ENCODE measurements at places on chromosomes 11 and 22.

GRCh38 chr22:24231706-24232105 lies 13.2 kb downstream of the GGT5 start:
- no peaks in the 10 kb centered on the region for H3K36me3 ChIP-seq
- DNase-seq: no peak
- no peak overlapping the region for H3K4me3 ChIP-seq
- H3K27ac ChIP-seq: no peak overlapping the region

- DNase-seq: no peak
- no peaks in the 10 kb centered on the region for H3K27me3 ChIP-seq
- no peaks in the 10 kb centered on the region for H3K36me3 ChIP-seq
Measured at GRCh38 chr11:36931139-36931538, 333.1 kb upstream of the RAG2 start.

DNA sequence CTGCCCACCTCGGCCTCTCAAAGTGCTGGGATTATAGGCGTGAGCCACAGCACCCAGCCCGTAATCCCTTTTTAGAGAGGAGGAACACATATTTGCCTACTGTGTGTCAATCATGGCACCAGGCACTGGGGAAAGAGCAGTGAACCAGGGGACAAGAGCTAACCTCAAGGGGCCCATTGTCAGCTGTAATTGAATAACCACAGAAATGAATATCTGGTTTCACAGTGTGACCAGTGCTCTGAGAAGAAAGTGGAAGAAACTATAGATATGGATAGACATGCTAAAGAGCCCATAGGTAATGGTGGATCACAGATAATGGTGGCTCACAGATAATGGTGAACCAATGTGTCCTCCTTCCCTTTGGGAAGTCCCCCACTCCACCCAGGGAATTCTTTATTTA lies 8.6 kb upstream of the KCTD14 start:
- no peak overlapping the region for H3K4me3 ChIP-seq
- no peaks in the 10 kb centered on the region for H3K36me3 ChIP-seq
- DNase-seq: no peak
- H3K4me1 ChIP-seq: peaks cover 2% of the 10 kb centered on the region
- H3K27me3 ChIP-seq: no peaks in the 10 kb centered on the region

DNA sequence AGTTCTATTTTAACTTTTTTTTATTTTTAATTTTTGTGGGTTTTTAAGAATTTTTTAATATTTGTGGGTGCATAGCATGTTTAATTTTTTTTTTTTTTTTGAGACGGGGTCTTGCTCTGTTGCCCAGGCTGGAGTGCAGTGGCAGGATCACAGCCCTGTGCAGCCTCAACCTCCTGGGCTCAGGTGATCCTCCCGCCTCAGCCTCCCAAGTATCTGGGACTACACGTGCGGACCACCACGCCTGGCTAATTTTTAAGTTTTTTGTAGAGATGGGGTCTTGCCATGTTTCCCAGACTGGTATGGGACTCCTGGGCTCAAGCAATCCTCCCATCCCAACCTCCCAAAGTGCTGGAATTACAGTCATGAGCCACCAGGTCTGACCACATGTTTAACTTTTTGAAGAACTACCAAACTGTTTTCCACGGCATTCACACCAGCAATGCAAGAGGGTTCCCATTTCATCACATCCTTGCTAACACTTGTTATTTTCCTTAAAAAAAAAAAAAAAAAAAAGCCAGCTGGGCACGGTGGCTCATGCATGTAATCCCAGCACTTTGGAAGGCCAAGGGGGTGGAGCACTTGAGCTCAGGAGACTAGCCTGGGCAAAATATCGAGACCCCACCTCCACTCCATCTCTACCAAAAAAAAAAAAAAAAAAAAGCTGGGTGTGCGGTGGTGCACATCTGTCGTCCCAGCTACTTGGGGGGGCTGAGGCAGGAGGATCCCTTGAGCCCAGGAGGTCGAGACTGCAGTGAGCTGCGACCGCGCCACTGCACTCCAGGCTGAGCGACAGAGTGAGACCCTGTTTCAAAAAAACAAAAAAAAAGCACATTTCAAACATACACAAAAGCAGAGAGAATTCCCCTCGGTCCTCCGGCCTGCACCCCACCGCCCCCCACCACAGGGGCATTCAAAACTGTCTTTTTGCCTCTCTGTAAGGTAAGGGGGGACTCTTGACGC lies 16.7 kb upstream of the TXNRD2 start:
- H3K27ac ChIP-seq: peak overlapping the region; percentile 35
- peak overlapping the region; percentile 64 for H3K4me3 ChIP-seq
- no peak for DNase-seq
- H3K4me1 ChIP-seq: peaks cover 11% of the 10 kb centered on the region
- H3K36me3 ChIP-seq: peaks cover 4% of the 10 kb centered on the region
- no peaks in the 10 kb centered on the region for H3K27me3 ChIP-seq

DNA sequence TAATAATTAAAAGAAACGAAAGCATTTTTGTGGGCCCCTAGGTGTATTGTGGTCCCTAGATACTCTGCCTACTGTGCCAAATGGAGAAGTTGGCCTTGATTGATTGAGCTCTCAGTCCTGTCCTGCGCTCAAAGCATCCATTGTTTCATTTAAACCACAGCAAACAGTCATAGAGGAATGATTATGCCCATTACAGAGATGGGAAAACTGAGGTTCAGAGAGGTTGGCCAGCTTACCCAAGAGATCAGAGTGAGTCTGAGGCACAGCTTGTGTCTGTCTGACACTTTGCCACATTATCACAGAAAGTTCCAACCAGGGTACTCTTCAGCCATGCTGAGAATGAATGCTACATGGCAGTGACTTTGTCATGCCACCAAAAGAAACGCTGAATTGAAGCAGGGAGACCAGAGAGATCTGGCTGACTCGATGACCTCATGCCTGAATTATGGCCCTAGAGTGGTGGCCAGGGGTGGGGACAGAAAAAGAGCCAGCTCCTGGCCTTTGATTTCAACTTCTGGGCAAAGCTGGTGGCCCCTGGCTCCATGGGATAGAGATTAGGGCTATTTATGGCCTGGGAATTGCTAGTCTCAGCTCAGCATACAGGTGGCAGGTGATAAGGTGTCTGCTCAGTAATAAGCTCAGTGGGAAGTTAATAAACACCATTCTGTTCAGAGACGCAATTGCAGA lies 180.5 kb downstream of the MIAT start:
- no peaks in the 10 kb centered on the region for H3K27me3 ChIP-seq
- H3K27ac ChIP-seq: no peak overlapping the region
- no peaks in the 10 kb centered on the region for H3K36me3 ChIP-seq
- DNase-seq: no peak

DNA sequence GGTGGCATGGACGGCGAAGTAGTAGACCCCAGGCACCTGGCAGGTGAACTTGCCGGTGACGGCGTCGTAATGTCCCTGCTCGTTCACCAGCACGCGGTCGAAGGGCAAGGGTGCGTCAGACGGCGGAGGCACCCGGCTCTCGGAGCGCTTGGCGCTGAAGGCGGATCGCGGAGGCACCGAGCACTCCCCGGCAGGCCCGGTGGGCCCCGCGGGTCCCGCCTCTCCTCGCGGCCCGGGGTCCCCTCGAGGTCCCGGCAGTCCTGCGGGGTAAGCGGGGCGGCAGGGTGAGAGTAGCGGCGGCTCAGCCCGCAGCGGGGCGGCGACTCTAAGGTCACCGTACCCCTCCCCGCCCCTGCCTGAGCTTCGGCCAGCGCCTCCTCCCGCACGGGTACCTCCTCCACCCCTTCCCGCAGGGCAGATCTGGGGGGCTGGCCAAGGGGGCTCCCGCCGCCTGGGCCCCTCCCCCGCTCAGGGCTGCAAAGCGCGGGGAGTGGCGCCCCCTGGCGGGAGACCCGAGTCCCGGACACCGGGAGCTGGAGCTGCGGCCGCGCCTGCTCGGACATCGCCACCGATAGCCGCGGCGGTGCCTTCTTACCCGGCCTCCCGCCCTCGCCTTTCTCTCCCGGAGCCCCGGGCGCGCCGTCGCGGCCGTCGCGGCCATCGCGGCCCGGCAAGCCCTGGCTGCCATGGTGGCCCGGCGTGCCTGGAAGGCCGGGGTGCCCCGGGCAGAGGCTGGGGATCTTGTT lies 921 bp downstream of the C1QTNF5 start:
- H3K27ac ChIP-seq: peak overlapping the region; percentile 95
- no peak for DNase-seq
- H3K27me3 ChIP-seq: no peaks in the 10 kb centered on the region
- H3K4me1 ChIP-seq: peaks cover 22% of the 10 kb centered on the region

DNA sequence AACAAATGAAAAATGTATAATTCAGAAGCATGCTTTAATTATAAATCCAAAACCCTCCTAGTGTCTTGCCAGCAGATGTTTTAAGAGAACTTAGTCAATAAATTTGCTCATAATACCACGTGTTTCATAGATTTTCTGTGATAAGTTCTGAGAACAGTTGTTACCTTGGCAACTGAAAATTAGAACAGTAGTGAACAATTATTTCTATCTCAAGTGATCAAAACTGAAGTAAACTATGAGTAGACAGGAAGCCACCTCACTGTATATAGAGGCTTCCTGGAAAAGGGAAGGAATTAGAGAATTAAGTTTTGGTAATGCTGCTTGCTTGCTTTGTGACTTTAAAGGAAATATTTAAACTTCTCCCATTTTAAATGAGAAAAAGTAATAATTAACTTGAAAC lies 266.0 kb upstream of the ANO3 start:
- H3K36me3 ChIP-seq: no peaks in the 10 kb centered on the region
- no peak overlapping the region for H3K27ac ChIP-seq
- H3K4me3 ChIP-seq: no peak overlapping the region
- no peak for DNase-seq
- no peaks in the 10 kb centered on the region for H3K27me3 ChIP-seq

DNA sequence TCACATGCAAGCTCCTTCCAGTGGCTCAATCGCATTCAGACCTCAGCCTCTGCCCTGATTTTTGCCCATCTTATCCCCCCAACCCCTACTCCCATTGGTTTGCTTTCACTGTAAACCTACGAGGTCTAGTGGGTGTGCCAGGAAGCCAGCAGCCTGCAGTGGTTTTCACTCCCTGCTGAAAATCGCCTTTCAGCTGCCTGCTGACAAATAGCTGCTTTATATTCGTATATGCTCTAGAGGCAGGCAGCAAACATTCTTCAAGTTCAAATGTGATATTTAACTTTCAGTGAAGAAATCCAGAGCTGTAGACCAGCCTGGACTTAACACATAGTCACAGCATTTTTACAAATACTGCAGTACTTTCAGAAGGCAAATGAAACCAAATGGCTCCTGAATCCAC lies 92.8 kb upstream of the APOA1 start:
- H3K4me3 ChIP-seq: peak overlapping the region; percentile 51
- DNase-seq: no peak
- no peaks in the 10 kb centered on the region for H3K36me3 ChIP-seq
- peak overlapping the region; percentile 2 for H3K27ac ChIP-seq
- H3K27me3 ChIP-seq: no peaks in the 10 kb centered on the region
- H3K4me1 ChIP-seq: peaks cover 29% of the 10 kb centered on the region

- H3K36me3 ChIP-seq: no peaks in the 10 kb centered on the region
- no peaks in the 10 kb centered on the region for H3K27me3 ChIP-seq
- H3K4me3 ChIP-seq: no peak overlapping the region
- no peak for DNase-seq
- no peaks in the 10 kb centered on the region for H3K4me1 ChIP-seq
Measured at GRCh38 chr11:123407130-123407995, 22.7 kb upstream of the GRAMD1B start.
